Activated T-cell treated with anti-CD3 and anti-CD28 coated beads, Interleukin-2, amount 50 U/mL, for 72 hours (primary cell): ENCODE measurements at places on chromosomes 16 and 17.

- DNase-seq, result no peak
Observed at GRCh38 chr16:55021595-55022475, 91.2 kb downstream of the IRX5 start.

DNA sequence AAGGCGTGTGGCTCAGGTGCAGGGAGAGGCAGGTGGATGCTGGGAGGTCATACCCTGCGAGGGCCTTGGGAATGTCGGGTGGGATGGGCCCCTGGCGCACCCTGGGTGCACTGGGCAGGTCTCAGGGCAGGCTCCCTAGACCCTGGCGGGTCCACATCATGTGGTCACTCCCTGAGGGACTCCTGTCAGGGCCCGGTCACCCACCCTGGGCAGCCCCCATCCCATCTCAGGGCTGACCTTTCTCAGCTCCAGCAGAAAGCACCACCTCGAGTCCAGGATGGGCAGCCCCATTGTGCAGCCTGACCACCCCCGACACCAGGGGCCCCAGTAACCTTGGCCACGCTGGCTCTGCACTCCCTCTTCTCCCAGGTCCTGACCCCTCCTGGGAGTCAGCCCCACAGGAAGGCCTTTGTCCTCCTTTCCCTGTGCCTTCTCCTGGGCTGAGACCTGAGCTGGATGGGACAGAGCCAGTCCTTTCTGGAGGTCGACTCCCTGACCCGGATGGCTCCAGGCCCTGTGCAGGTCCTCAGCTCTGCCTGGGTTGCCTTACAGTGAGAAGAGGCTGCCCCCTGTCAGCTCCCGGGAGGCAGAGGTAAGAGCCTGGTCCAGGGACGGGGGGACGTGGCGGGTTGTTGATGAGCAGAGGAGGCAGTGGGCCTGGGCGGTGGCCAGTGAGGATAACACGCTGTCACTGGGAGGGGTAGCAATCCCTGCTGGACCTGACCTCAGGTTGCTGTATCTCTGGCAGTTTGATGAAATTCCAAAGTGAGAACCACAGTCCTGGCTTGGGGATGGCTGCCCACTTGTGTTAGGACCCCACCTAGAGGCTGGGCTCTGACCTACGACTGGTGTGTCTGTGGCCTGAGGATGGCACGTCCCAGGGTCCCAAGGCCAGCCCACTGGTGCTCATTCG is 77.9 kb downstream of the GOSR1 start:
- no peak for DNase-seq

DNA sequence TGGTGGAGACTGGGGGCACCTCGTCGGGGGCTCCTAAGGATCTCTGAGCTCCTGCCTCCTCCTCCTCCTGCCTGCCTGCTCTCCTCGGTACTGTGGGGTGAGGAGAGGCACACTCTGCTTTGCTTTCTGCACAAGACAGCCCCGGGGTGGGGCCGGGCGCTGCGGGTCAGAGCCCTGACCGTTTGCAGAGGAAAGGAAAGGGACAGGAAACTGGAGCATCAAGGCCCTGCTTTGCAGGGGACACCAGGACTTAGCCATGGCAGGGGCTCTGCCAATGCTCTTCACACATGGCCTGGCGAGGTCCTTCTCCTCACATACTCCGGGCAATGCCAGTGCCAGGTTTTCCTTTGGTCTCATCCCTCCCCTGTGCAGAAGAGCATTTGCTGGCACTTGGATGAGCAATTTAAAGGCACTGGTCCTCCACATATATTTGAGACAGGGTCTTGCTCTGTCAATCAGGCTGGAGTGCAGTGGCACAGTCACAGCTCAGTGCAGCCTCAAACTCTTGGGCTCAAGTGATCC is 23.8 kb upstream of the DOC2B start:
- no peak for DNase-seq

GRCh38 chr17:54924405-54924804 is 23.8 kb downstream of the TOM1L1 start:
- DNase-seq, result no peak

- no peak for DNase-seq
Observed at GRCh38 chr17:82984751-82985427, 94.5 kb upstream of the METRNL start.

DNA sequence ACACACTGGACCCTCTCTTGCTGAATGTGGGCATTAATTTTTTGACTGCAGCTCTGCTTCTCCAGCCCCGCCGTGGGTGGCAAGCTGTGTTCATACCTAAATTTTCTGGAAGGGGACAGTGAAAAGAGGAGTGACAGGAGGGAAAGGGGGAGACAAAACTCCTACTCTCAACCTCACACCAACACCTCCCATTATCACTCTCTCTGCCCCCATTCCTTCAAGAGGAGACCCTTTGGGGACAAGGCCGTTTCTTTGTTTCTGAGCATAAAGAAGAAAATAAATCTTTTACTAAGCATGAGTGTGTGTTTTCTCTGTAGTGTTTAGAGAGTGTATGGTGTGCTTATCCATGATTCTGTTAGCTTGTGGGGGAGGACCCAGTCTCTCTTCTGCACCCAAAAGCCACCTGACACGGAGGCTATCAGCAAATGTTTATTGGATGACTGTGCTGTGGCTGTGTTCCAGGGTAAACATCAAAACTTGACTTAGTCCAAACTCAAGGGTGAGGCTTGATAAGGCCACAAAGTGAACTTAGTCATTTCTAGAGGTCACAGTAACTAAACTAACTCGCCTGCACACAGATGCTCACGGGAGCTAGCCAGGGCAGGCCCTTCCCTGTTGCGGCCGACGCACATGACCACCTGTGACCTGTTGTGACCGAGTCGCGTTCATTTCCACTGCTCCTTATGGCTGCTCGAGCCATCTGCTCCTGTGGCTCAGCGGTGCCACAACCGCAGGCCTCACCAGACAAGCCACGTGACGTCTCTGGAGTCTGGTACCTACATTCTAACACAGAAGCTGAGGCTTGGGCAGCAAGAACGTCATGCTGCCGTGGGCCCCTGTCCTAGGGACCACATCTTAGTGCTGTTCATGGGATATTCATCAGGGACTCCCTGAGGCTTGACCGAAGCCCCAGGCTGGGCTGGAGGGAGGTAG is 9.8 kb upstream of the MED11 start:
- no peak for DNase-seq

- no peak for DNase-seq
Observed at GRCh38 chr17:4318596-4318995, 47.9 kb downstream of the UBE2G1 start.

GRCh38 chr17:80539022-80539641 is 5.5 kb upstream of the RPTOR start:
- no peak for DNase-seq

GRCh38 chr16:53055541-53056391 is 975 bp downstream of the CHD9 start:
- DNase-seq, result no peak

- DNase-seq, result no peak
Observed at GRCh38 chr17:57599271-57600045, 145.6 kb downstream of the CCDC182 start.
